ENCODE measurements at places on chromosomes 3 and 15.

- DNase-seq, result no peak
Observed at GRCh38 chr3:52534281-52535183, 875 bp upstream of the NT5DC2 start.

DNA sequence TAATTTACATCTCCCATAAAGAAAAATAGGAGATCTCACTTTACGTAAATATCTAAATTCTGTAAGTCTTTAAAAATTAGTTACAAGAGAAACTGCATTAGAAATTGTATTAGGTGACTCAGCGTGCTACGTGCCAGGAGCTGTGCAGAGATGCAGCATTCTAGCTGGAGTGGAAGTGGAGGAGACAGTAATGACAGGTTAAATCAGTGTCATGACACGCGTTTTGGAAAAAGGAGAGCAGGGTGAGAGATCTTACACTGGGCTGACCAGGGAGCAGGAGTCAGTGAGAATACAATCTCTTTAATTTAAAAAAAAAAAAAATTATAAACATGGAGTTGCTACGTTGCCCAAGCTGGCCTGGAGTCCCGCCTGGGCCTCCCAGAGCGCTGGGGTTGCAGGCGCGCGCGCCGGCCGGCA lies 635 bp downstream of the TUBGCP5 start:
- DNase-seq, result no peak

DNA sequence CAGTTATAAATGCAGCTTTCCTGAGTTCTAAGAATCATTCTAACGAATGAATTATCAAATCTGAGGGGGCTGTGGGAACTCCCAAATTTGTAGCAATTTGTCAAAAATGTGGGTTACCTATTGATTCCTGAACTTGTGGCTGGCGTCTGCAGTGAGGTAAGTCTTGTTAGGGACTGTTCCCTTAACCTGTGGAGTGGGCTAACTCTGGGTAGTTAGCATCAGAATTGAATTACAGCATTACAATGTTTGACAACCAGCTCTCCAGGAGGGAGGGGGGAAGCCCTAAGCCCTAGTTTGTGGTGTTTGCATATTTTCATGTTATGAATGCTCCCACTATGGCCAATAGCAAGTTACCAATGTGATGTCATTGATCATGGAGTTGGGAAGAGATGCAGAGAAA lies 65.9 kb upstream of the STT3B start:
- DNase-seq, result no peak

DNA sequence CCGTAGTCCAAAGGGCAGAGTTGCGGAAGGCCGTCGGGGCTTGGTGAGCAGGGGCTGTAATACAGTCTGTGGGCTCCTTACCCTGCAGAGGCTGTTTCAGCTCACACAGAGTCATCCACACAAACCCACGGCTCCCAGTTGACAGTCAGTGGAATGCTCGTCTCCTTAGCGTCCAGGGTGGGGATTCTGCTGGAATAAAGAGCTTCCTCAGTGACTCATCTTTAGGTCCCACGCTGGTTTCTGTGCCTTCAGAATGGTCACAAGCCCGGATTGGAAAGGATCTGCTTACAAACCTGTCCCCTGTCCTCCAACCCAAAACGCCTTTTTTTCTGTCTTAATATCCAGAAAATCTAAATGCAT lies 201.3 kb upstream of the TPM1 start:
- DNase-seq, result no peak

- peak; percentile 37 for DNase-seq
Observed at GRCh38 chr3:71582036-71582611, 1.4 kb downstream of the FOXP1 start.

DNA sequence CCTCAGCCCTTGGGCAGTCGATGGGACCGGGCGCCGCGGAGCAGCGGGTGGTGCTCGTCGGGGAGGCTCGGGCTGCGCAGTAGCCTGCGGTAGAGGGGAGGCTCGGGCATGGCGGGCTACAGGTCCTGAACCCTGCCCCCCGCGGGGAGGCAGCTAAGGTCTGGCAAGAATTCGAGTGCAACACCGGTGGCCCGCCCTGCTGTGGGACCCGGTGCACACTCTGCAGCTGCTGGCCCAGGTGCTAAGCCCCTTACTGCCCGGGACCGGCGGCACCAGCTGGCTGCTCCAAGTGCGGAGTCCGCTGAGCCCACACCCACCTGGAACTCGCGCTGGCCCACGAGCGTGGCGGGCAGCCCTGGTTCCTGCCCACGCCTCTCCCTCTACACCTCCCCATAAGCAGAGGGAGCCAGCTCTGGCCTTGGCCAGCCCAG lies 377.7 kb upstream of the RBMS3 start:
- no peak for DNase-seq

DNA sequence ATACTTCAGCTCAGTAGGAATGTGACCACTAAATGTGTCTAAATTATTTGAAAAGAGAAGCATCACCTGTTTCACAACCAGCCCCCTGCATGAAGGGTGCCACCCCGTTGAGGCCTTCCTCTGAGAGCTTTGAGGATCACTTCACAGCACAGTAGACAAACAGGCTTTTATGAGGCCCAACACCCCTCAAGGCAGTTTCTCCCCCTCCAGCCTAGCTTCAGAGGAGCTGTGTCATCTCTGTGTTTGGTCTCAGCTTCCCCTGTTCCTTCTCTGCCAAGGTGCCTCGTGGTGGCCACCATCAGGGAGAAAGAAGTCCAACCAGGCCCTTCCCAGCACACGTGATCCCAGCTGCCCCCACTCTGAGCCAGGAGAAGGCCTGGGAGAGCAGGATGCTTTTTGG lies 21.6 kb upstream of the DUSP7 start:
- DNase-seq, result no peak

- DNase-seq, result no peak
Observed at GRCh38 chr15:82531496-82532382, 8.5 kb downstream of the RPS17 start.

- no peak for DNase-seq
Observed at GRCh38 chr3:195238586-195239118, 32.3 kb downstream of the XXYLT1 start.

- no peak for DNase-seq
Observed at GRCh38 chr15:69067296-69067695, 52.8 kb downstream of the NOX5 start.

DNA sequence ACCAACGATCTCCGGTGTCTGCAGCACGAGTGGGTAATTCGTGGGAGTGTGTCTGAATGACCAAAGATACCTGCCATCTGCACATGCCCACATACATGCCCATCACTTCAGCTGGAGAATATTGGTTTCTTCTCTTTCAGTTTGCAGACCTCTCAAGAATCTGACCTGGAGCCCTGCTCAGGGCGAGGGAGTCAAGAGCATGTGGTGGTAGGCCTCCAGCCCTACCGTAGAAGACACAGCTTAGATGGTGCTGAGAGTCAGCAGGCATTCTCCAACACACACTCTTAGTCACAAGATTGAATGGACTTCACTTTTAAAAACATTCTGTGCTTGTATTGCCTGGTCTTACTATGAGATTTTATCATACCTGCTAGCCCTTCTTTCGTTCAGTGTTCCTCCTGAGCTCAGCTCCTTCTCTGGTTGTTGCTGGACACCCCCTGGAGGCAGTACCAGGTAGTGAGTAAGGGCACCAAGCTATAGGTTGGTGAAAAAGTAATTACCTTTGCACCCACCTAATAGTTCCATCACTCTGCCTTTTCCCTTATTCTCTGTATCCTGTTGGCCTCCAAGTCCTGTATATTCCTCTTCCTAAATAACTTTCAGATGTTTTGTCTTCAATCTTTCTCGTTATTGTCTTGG lies 252.0 kb downstream of the CACNA2D3 start:
- DNase-seq, result no peak

Measured in NCI-H187 (cell line).